ENCODE measurements at places on chromosomes 3 and 15.

DNA sequence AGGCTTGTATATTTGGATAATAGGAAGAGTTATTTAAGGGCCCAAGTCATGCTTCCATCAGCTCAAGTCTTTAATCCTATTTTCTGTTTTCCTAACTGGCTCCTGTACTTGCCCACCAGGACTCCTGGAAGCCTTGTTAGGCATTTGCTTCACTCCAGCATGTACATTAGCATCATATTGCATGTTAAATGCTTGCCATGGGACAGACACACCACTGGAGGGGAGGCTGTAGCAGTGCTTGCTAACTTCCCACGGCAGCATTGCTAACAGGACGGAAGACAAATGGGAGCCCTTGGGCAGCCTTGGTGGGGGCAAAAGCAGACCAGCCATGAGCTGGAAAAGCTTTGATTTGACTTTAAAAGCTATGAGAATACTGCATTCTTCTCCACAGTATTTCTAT is 6.1 kb downstream of the TMOD2 start:
- DNase-seq = no peak

GRCh38 chr3:11713171-11713570 is 69.5 kb upstream of the VGLL4 start:
- DNase-seq = no peak

DNA sequence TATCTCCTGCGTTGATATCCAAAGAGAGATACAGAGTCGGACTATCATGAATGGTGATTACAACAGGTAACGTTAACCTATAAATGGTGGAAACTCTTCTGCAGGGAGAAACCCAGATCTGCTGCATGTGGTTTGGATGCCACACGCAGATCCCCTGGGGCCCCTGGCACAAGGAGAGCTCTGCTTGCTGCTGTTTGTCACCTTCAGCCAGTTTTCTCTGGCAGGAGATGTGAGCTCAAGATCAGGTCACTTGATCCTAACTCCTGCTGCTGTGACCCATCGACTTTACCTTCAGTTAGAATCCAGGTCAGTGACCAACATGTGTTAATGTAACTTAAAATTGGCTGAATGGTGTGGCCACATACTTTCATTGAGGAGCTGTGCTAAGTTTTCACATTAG is 23.8 kb upstream of the GPR171 start:
- DNase-seq = no peak

DNA sequence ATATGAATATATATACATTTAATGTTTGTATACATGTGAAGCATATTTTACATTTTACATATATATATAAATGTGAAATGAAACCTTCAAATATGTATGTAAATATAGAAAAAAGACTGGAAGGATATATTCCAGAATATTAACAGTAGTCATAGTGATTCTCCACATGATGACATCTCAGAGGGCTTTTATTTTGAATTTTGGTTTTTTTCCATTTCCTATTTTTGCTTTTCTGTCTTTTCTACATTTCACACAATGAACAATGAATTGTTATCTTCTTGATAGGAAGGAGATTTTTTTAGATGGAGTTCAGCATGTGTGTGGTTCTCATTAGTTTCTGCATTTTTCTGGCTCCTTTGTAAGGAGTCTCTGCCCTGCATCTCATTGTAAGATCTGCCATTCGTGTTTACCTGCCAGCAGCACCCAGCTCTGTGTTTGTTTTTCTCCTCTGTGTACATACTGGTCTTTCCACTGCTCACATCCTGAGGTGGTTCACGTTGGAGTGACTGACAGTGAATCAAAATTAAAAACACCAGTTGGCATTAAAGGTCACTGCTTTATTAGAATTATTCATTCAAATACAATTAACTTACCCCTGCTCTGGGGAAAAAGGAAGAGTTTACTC is 425.3 kb upstream of the MDFIC2 start:
- DNase-seq = no peak

GRCh38 chr15:43763819-43764446 is 12.8 kb downstream of the ELL3 start:
- DNase-seq = no peak

- DNase-seq = no peak
These were observed 235.6 kb downstream of the MYRIP start for GRCh38 chr3:40045051-40045450.

GRCh38 chr3:171898192-171898591 is 55.0 kb downstream of the TMEM212 start:
- DNase-seq = no peak

DNA sequence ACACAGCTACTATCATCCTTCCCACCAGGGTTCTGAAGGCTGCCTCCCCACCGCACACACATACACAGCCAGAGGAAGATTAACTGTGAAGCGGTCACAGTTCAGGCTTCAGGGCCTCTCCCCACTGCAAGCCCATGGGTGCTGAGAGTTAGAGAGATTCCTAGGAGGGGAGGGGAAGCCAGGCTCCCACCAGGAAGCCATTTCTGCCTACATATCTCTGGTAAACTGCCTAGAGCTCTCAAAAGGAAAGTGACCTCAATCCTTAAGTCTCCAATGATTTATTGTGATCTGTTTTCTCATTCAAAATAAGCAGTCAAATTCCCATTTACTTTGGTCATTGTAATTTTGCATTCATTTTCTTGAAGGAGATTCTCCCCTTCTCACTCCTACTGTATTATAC is 141.0 kb upstream of the BNIP2 start:
- DNase-seq = peak; percentile 1

DNA sequence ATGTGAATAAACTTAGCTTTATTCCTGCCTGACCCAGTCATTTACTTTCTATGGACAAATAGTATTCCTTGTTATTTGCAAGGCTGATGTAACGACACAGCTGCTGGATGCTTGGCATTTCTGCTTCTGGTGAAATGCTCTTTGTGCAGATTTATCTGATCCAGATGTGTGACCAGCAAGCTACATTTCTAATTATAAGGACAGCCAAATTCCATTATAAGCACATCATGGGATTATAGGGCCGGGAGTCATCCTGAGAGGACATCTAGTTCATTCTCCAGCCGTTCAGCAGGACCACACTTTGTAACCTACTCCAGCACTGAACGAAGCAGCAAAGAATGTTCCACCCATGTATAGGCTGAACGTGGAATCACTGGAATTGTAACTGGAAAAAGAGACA is 42.9 kb downstream of the FNDC3B start:
- DNase-seq = peak; percentile 91

DNA sequence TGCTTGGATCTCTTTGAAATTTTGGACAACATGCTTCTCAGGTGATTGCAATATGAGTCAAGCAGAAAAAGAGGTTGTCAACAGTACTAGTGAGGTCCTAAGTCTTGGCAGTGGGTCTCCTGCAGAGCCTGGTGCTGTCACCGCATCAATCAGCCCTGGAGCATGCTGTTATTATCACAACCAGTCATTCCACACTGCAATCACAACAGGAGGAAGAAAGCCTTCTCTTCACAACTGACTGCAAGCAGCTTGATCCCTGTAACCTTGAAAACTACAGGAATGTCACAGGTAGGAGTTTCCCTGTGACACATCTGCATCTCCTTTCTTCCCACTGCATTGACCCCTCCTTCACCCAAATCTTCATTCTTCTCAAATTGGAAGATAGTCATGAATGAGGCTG is 451.1 kb upstream of the ATP11B start:
- no peak for DNase-seq

Measured in astrocyte of the spinal cord (primary cell).